ENCODE measurements at places on chromosomes 2 and 18.

DNA sequence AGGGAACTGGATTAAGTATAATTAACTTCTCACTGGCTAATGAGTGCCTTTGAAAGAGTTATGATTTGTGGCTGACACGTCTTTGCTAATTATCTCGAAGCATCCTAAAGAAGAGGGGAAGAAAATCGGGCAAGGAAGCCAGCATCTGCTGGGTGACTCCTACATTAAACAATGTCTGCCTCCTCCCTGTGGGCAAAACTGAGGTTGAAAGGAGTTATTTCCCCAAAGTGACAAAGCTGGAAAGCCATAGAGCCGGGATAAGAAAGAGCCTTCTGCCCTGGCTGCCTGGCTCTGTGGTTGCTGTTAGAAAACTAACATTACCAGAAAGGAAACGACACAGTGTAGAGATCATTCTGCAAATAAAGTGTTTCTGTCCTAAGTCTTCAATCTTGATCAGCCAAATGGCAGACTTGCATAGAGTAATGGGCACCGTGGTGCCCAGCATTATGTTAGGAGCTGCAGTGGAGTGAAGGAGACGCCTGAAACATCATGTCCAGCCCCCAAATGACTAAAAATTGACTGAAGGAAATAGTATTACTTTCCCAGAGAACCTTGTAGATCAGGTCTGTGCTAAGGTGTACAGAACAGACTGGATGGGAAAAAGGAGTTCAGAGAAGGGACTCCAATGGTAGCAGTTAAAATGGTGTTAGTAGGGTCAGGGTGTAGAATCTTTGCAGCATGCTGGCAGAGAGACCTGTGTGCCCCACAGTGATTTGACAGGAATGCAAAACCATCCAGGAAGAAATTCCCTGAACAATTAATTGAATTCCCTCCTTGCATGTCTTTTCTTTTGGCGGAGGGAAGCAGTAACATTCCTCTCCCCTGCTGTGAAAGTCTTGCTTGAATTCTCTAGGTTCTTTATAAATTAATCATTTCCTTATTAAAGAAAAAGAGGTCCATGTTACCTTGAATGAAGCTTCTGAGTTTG is 44.4 kb downstream of the ALPK2 start:
- no peak for DNase-seq

- DNase-seq, result no peak
Observed at GRCh38 chr2:63840081-63840784, 1.5 kb upstream of the UGP2 start.

DNA sequence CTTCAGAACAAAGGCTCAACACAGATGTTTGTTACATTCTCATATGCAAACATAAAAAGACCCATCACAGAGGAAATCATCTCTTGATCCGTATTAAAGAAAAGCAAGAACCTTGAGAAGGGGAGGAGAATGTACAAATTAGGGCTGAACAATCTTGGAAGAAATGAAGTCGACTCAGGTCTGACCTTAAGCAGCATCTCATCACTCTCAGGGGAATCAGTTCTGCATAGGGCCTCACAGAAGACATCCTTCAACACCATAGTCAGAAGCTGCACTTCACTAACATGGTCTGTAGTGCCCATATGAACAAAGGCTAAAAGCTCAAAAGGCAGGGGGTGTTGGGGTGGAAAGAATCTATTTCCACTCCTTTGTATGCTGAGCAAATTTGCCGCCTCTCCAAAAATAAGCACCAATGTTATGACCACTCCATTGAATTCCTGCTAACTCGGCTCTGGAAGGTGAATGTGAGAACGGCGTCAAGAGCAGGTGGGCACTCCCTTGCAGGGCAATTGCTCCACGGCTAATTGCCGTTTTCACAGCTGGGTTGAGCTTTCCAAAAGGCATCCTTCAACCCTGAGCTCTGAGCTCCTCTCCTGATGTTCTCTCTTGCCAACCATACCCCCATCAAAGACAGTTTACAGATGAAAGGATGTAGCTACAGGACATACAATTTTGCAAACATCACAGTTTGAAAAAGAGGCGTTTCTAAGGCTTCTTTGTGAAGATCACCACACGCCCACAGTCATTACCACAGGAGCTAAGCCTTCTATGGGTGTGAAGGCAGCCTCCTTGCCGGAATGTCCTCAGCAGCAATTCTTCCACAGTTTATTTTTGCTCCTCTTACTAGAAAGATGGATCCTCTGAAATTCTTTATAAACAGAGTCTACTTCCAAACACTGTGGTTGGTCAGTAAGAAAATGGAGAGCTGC is 10.0 kb downstream of the KLF7 start:
- DNase-seq, result no peak

DNA sequence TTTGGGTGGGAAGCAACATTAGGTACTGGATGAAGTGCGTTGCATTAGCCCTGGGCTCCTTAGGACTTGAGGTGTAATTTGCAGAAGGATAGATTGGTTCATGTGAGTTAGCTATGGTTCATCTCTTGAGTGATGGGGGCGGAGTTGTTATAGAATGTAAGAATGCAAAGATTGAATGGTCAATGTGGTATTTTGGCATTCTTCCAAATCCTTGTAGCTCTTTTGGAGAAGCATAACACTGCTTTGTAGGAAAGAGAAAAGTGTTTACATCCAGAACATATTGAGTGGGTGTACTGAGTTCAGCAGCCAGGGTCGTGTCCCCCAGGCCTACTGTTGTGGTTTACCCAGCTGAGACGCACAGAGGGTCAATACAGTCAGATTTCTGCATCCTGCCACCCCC is 173.5 kb downstream of the FMNL2 start:
- DNase-seq, result no peak

- no peak for DNase-seq
Observed at GRCh38 chr2:213248637-213249036, 35.6 kb upstream of the SPAG16 start.

DNA sequence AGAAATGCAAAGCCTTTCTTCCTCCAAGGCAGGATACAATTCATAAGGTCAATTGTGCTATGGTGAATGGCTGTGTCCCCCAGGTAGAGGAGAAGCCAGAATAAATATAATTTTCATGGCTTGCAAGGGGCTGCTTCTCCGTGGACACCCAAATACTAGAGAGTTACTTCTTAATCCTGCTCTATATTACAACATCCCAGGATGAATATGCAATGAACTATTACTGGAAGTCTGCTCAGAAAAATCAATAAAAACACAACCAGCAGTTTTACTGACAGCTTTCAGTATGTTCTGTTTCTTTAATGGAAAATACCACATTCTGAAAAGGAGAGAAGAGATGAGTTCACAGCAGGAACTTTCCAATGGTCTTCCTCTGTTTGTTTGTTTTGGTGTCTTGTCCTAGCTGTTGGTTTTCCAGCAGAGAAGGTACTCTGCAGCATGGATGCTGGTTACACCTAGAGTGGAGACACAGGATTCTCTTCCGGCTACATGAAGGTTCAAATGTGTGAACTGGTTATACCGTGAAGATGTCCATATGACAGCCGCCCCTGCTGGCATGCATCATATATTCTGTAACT is 213.0 kb downstream of the PID1 start:
- DNase-seq, result no peak

DNA sequence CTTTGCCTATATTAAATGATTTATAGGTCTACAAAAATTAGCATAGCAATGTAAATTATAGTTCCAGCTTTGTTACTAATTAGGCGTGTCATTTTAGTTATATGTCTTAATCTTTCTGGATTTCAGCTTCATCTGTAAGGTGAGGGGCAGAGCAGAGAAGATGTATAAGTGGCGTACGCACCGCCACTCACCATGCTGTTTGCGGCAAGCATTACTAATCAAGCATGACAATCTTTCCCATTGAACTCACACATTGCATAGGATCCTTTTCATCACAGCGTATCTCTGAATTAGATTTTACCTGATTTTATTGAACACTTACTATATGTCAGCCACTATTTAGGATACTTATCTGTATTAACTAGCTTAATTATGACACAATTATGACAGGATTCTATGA is 183.6 kb upstream of the DLGAP1 start:
- DNase-seq, result no peak

- DNase-seq, result peak; percentile 38
Observed at GRCh38 chr2:127859712-127860085, 1.7 kb upstream of the POLR2D start.

- DNase-seq, result no peak
Observed at GRCh38 chr18:58337686-58338085, 291.2 kb downstream of the ALPK2 start.

GRCh38 chr2:241852981-241853631 is 5.6 kb downstream of the PDCD1 start:
- DNase-seq, result no peak

DNA sequence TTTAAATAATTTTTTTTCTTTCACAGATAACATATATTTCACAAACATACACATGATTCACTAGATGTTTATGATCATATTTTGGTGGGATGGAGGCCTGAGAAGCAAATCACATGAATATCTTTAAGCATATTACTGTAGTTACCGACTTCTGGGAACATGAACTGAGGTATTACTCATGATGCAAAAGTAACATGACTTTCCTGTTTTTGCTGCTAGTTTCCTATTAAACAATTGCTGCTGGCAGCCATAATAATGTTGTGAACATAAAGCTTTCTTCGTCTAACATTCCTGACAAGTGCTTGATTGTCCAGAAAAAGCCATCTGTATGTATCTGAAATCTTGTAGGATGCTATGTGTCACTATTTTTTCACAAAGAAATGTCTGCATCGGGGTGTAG is 145.4 kb downstream of the MTX2 start:
- no peak for DNase-seq

DNA sequence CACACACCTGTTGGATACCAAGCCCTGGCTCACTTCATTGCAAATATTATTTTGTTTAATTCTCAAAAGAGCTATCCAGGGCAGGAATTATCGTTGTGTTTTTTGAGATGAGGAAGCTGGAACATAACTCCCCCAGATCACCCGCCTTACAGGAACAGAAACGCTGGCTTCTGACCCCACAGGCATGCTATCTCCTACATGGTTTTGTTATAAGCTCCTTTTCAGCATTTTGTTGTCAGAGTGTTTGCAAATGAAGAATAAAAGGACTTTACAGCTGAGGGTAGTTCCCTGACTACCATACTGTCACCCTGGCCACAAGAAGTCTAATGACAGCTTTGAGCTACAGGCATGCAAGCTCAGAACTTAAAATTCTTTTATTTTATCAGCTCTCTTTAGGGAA is 62.0 kb upstream of the MRPS9 start:
- no peak for DNase-seq

GRCh38 chr2:219555956-219556355 is 12.1 kb downstream of the TMEM198 start:
- DNase-seq, result no peak

- DNase-seq, result no peak
Observed at GRCh38 chr18:51135364-51135763, 62.1 kb downstream of the MEX3C start.

GRCh38 chr18:2547477-2548087 is 23.7 kb downstream of the METTL4 start:
- no peak for DNase-seq

GRCh38 chr18:76307293-76307690 is 187.8 kb downstream of the ZNF516 start:
- DNase-seq, result no peak

- no peak for DNase-seq
Observed at GRCh38 chr2:55957142-55957541, 33.6 kb upstream of the EFEMP1 start.

DNA sequence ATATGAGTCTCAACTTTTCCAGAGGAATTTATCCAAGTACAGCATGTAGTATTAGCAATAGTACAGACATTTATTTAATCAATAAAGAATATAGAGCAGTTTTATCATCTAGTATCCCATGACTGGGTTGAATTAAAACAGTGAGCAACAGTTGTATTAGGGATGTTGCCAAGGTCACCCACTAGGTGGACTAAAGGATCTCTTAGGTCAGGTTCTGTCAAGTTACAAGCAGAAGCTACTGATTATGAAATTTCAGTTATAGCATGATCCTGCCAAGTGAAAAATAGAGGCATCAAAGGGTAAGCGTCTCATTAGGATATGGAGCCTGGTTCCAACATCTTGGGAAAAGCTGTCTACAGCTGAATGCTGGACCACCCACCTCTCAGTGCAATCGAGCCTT is 52.1 kb upstream of the LAPTM4A start:
- DNase-seq, result no peak

GRCh38 chr2:156455361-156455975 is 19.3 kb downstream of the GPD2 start:
- DNase-seq, result no peak

GRCh38 chr18:9760641-9761040 is 52.5 kb downstream of the RAB31 start:
- no peak for DNase-seq

GRCh38 chr2:238645716-238646115 is 202.2 kb upstream of the TWIST2 start:
- DNase-seq, result no peak

- no peak for DNase-seq
Observed at GRCh38 chr2:175889701-175890302, 112.3 kb downstream of the LNPK start.

DNA sequence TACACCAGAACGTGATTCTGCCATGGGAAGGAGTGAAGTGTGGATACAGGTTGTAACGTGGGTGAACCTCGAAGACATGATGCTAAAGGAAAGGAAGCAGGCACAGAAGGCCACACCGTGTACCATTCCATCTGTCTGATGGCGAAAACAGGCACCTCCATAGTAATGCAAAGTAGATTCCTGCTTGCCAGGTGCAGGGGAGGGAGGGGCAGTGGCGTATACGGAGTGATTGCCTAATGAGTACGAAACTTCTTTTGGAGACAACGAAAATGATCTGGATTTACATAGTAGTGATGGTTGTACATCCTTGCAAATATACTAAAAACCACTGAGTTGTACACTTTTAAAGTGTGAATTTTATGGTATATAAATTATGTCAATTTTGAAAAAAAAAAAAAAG is 106.7 kb downstream of the GBX2 start:
- DNase-seq, result no peak

DNA sequence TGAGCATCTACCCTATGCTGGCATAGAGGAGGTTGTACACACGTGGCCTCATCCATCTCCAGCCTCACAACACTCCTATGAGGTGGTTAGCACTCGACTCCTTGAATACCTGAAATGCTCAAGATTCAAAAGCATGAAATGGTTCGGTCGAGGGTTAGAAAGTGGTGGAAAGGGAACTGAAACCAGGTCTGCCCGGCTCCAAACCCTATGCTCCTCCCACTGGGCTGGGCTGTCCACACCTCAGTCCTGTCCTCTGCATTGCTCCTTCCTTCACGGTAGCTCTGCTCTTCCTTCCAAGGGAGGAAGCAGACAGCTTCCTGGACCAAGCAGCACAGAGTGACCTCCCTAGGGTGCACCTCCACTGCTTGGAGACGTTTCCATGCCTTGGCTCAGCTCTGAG is 565.2 kb upstream of the ID2 start:
- no peak for DNase-seq

DNA sequence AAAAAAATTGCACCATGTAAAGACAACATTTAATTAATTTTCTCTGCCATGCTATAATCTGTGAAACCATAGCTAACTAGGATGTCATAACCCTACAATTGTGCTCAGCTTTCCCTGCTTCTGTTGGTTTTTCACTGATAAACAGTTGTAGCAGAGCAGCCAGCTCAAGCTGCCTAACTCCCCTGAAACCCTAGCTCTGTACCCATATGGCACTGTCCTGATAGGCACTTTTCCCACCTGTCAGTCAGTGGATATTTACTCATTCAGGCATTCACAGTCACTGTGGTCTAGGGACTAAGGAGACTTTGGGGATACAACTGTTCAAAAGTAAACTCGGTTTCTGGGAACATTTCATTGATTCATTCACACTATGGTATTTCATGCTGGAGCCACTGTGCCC is 407.0 kb downstream of the DSEL start:
- no peak for DNase-seq

Data from activated T-cell treated with anti-CD3 and anti-CD28 coated beads for 48 hours (primary cell).